ENCODE measurements at places on chromosomes 4 and X.

DNA sequence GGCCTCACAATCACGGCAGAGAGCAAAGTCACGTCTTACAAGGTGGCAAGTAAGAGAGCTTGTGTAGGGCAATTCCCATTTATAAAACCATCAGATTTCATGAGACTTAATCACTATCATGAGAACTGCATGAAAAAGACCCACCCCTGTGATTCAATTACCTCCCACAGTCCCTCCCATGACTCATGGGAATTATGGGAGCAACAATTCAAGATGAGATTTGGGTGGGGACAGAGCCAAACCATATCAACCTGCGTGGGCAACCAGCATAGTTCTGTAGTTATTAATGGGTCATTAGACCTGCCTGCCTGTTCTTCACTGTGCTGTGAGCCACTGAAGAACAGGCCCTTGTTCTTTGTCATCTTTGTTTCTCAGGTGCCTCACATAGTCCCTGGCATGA is 593.7 kb upstream of the BOD1L1 start:
- no peak for DNase-seq

- DNase-seq, result no peak
Measured at GRCh38 chr4:140704392-140704960, 51.7 kb downstream of the TBC1D9 start.

DNA sequence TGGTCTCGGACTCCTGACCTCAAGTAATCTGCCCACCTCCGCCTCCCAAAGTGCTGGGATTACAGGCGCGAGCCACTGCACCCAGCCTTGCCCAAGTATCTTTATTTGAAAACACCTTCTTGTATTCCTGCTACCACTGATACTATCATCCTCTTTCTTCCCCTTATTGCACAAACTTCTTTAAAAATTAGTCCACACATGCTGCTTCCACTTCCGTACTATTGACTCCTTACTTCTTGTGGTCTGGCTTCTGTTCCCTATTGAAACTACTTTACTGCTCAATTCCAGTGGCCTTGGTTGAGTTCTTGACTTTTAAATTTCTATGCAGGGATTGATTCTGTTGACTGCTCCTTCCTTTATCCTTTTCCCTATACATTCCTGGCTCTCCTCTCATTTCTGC is 38.8 kb downstream of the MTM1 start:
- DNase-seq, result no peak

GRCh38 chr4:173288296-173288695 is 45.9 kb downstream of the HMGB2 start:
- DNase-seq, result no peak

DNA sequence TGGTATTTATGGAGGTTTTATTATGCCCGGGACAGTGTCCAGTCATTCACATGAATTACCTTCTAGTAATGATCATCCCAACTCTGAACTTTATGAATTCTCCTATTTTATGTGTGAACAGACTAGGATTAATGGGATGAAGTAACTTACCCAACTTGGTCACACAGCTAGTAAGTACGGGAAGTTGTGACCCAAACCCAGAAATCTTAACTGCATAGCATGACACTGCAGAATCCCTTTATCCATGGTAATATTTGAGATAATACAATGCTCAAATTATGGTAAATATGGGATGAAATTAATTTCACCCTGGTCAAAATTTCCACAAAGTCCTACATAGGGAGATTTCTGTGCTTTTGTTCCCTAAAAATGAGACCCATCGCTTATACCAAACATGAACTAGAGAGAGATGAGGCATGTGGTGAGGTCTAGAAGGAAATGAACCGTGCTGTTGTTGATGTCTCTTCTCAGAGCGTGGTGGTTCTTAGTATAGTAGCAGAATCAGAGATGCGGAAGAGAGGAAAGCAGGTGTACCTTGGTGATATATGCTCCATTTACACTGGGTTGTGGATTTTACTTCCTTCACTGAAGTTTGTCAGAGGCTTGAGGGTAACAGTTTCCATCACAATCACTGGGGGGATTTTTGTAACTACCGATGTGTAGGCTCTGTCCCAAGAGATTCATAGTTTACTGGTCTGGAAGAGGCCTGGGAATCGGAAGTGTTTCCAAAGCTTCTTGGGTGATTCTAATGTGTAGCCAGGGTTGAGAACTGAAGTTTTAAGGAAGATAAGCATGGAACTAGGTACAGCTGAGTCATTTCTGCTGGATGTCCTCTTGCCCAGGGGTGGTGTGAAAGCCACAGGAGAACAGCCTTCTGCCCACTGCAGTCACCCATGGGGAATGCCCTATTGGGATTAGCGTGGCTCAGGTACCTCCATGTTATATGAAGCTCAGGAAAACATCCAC is 30.2 kb upstream of the FAM9C start:
- DNase-seq, result no peak

- no peak for DNase-seq
Measured at GRCh38 chrX:16143968-16144367, 20.6 kb downstream of the GRPR start.

- no peak for DNase-seq
Measured at GRCh38 chr4:131001371-131001770, 1905.4 kb downstream of the C4orf33 start.

- DNase-seq, result no peak
Measured at GRCh38 chr4:94827481-94828110, 69.8 kb downstream of the BMPR1B start.

DNA sequence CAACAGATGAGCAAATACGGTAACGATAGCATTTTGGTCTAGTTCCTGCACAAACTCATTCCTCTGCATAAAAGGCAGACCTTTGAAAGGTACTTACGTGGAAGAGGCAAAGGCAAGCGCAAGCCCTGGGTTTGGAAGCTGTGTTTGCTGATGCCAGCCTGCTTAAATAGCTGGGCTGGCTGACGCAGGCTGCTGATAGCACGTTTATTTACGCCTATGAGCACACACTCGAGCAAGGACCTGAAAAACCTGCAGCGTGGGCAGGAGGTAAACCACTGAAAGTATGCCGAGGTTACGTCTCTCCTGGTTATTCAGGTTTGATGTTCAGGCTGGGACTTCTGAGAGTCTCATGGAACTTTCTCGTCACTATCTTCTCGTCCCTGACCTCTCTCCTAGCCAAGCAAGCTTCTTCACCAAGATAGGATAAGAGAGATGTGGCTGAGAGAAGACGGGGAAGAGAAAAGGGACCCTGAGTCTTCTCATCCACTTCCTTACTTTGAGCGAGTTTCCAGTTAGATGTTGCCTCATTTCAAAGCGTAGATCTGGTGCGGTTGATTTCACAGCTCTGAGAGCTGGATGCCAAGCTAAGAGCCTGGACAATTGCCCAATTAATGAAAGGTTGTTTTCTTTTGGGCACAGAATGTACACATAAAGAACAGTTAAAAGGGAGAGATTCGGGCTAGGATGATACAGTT is at the start of gene HOPX:
Gene HOPX (minus strand): TSS at position 139 of the 695 bp plus-strand sequence. CDS start 23,480 bp downstream, outside the sequence.
- no peak for DNase-seq

DNA sequence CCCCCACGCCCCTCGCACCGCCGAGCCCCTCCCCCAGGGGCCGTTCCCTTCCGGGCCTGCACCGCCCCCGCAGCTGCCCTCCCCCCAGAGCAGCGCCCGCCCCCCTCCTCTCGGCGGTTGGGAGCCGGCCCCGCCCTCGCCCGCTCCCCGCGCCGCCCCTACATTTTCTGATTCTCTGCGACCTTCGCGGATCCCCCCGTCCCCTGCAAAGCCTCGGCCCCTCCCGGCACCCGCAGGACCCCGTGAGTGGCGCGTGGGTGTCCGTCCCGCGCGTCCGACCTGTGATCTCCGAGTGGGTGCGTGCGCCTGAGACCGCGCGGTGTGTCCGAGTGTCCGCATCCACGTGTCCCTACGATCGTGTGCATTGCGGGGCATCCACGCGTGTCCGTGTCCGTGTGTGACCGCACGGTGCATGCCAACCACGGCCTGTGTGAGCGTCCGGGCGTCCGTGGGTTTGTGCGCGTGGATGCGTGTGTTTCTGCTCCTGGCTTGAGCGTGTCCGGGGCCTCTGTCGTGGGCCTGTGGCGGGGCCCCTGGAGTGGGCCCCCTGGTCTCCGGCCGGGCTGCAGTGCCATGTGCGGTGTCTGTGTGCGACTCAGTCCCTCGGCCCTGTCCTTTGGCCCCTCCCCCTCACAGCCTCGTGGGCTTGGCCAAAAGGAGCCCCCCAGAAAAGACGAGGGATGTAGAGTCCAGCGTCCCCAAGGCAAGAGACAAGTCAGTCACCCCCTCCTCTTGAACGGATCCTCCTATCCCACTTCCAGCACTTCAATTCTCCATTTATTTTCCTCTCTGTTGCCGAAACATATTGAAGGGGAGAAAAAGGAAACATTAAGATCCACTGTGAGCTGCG is 8.8 kb upstream of the NKX1-1 start:
- peak; percentile 76 for DNase-seq

DNA sequence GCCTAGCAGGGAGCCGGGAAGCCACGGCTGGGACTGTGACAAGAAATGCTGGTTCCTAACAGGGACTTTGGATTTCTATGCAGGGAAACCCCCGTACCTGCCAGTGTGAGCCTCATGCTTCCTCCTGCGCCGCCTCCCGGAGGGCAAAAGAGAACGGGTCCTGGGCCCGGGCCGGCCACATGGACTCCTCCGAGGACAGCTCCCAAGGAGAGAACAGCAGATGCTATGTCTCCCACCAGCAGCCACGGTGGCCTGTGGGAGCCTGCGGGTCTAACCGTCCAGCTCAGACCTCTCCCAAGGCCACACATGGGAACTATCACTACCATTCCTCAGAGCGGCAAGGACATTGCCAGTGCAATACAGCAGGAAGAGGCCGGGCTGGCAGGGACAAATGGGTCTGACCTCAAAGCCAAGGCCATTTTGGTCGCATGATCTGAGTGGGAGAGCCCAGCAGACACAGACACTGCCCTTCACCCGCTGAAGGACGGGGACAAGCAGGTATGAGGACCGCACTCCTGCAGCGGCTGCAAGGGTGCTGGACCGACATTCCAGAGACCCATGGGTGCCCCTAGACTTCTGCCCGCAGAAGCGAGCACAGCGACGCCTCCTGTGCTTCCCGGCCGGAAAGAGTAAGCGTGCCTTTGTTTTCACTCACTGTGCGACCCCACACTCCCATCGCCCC is 4.5 kb upstream of the C4orf50 start:
- DNase-seq, result no peak

DNA sequence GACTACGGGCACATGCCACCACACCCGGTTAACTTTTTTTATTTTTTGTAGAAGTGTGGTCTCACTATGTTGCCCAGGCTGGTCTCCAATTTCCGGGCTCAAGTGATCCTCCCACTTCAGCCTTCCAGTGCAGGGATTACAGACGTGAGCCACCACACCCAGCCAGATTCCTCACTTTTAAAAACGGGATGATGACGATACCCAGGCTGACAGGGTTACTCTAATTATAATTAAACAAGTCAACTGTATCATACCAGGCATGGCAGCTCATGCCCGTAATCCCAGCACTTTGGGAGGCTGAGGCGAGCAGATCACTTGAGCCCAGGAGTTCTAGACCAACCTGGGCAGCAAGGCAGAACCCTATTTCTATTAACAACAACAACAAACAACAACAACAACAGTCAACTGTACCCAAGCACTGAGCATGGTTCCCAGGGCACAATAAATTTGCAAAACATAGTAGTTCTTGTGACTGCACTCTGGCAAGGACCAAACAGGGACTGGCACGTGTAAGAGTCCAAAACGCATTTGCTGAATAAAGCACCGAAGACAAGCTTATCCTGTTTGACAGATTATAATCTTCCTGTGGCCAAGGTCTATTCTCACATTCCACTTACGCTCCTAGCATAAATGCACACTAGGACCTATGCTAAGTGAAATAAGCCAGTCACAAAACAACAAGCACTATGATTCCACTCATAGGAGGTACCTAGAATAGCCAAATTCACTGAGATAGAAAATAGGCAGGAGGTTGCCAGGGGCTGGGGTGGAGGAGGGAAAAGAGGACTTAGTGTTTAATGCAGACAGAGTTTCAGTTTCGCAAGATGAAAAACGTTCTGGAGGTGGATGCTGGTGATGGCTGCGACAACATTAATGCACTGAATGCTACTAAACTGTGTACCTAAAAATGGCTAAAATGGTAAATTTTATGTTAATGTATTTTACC is 77.5 kb downstream of the IRF2 start:
- no peak for DNase-seq

GRCh38 chrX:25596921-25597320 is 541.2 kb upstream of the MAGEB18 start:
- DNase-seq, result no peak

DNA sequence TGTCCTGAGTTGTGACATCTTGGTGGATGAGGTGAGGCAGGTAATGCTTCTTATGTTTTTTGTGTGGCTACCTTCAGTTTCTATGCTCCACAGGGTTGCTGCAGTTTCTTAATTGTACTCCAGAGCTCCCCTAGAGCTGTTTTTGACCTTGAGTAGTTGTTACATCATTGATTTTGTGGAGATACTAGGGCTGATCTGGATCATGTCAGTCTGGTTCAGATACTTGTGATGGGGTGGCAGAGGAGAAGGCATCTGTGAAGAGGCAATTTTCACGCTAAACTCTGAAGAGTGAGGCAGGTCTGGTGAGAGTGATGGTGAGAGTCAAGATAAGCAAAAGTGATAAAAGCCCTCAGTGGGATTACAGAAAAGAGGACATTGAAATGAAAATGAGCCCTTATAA is 1180.2 kb downstream of the RAPGEF2 start:
- no peak for DNase-seq

DNA sequence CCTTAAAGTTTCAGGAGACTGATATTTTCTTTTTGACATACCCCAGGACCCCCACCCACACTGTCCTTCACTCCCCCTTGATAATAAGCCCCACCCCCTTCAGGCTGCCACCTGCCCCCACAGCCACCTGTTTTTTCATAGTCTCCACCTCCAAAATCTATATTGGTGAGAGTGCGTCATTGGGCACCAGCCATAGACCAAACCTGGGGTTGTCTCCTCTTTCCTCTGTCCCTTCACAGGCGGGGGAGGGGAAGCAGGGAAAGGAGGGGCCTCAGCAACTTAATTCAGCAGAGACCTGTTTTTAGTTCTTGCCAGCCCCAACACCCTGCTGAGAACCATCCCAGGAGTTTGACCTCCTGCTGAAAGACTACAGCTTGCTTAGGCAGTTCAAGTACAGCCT is 1.1 kb downstream of the ARHGAP36 start:
- no peak for DNase-seq

DNA sequence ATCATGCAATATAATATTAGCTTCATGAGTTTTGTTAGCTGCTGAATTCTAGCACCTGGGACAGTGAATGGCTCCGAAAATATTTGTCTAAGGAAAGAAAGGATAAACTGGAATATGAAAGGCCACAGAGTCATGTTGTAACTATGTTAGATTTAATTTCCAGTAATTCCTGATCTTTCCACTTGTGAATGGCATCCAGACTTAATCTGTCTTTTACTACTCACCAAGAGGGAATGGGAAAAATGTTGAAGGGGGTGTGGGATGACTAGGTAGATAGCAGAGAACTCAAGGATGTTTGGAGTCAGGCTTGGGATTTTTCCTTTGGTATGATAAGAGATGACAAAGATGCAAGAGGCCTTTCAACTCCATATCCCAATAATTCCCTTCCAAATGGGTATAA is 9.4 kb downstream of the ADH6 start:
- no peak for DNase-seq

GRCh38 chr4:1179089-1179441 is 6.7 kb upstream of the SPON2 start:
- no peak for DNase-seq

- no peak for DNase-seq
Measured at GRCh38 chr4:93461541-93461940, 367.0 kb upstream of the ATOH1 start.

- no peak for DNase-seq
Measured at GRCh38 chrX:24846550-24847150, 152.9 kb downstream of the POLA1 start.
